ENCODE measurements at places on chromosomes 7 and 10.
A peak's percentile ranks its signal among the peaks of the same experiment; 100 is the strongest.

GRCh38 chr7:64672414-64672813 lies 6.5 kb downstream of the ZNF107 start:
- DNase-seq, result no peak

DNA sequence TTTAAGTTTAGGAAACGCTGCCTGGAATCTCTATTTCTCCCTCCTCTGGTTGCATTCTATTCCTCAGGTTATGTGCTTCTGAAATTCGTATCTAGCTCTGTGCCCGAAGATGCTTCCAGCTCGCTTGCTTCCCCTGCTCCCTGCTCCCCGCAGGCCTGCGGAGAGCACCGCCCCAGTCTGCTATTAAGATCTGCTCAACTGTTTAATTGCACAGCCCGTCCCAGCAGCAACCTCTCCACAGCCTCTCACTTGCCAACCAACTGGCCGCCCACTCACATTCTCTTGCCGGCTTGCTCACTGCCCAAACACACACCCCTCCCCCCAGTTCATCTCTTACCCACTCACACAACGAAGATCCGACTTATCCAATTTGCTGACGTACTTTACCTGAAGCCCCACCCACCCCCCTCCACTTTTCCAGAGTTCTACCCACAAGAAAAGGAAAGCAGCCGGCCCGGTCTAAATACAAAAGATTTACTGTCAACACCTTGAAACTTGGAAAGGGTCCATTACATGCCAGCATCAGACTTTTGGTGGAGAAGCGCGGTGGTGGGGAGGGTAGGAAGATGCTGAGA lies 167.3 kb upstream of the KLF14 start:
- DNase-seq, result no peak

GRCh38 chr7:32453341-32454011 lies 36.7 kb downstream of the LSM5 start:
- no peak for DNase-seq

GRCh38 chr7:85823396-85824080 lies 636.7 kb upstream of the SEMA3D start:
- DNase-seq, result no peak

DNA sequence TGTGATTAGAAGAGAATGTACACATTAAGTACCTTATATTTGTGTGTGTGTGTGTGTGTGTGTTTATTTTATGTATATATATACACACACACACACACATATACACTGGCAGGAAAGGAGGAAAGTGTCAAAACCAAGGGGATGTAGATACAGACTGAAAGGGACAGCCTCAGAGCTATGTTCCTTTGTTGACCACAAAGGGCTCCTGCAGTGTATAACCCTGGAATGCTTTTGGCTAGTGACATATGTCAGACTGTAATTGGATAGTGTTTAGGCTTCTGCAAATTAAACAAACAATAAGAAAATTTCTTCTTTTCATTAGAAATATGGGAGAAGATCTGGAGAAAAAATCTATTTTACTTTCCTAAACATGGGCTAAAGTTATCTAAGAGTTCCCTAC lies 15.9 kb downstream of the GBF1 start:
- no peak for DNase-seq

DNA sequence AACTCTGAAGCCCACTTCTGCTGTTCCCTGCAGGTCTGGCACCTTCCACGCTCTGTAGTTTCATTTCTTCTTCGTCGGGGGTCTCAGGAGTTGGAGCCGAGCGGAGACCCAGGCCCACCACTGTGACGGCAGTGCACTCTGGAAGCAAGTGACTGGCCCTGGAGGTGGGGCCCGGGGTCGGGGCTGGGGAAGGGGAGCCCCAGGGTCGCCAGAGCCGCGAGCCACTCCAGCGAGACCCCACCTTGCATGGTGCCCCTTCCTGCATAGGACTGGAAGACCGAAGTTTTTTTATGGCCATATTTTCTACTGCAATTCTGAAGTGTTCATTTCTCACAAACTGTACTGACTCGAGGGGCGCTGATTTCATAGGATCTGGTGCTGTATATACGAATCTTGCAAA lies 172.8 kb downstream of the CCDC3 start:
- no peak for DNase-seq

GRCh38 chr7:68833422-68833821 lies 764.9 kb upstream of the AUTS2 start:
- no peak for DNase-seq

DNA sequence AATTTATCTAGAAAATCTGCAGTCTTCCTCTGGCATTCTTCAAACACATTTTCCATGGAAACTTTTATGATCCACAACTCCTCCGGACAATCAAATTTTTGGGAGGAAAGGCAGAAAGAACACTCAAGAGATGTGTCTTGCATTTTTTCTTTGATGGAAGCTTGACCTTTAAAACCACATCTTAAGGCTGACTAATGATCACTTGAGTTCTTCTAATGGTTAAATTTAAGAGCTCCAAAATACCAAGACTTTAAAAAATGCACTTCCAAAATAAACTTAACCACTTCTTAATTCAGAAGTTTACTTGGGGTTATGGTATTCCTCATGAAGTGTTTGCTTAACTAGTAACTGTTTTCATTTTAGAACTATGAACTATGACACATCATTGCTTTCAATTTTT lies 43.3 kb downstream of the ETV1 start:
- no peak for DNase-seq

GRCh38 chr7:108454674-108455550 lies 1.3 kb downstream of the NRCAM start:
- DNase-seq, result no peak

GRCh38 chr7:105512415-105512814 lies 9.7 kb downstream of the PUS7 start:
- DNase-seq, result no peak

- no peak for DNase-seq
These were observed 6.1 kb upstream of the PDGFA start for GRCh38 chr7:525740-526139.

DNA sequence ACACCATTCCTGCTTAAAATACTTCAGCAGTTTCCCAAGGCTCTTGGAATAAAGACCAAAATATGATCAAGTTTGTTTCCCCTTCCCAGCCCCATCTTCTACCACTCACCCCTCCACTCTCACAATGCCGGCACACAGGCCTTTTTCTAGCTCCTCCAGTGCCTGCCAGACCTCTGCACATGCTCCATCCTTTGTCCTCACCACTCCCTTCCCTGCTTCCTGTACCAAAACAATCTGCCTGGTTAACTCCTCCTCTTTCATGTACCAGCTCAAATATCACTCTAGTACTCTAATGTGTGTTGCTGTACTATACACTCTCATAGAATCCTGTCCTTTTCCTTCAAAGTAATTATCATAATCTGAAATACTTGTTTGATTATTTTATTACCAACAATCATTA lies 19.4 kb downstream of the SCRN1 start:
- DNase-seq, result no peak

DNA sequence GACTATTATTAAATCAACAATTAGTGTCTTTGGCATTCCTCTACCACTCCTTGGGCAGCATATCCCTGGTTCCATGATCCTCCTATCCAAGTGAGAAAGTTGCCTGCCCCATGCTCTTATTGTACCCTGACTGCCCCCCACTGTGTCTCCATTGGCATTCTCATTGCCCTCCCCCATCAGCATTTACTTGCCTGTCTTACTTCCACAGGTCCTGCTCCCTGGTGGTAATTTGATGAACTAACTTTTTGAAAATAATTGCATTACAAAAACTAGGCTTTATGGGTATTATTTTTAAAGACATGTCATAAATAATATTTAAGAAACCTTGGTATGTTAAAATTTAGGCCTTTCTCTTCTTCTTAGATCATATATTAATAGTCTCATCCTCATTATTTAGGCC lies 346.4 kb downstream of the PCLO start:
- no peak for DNase-seq

DNA sequence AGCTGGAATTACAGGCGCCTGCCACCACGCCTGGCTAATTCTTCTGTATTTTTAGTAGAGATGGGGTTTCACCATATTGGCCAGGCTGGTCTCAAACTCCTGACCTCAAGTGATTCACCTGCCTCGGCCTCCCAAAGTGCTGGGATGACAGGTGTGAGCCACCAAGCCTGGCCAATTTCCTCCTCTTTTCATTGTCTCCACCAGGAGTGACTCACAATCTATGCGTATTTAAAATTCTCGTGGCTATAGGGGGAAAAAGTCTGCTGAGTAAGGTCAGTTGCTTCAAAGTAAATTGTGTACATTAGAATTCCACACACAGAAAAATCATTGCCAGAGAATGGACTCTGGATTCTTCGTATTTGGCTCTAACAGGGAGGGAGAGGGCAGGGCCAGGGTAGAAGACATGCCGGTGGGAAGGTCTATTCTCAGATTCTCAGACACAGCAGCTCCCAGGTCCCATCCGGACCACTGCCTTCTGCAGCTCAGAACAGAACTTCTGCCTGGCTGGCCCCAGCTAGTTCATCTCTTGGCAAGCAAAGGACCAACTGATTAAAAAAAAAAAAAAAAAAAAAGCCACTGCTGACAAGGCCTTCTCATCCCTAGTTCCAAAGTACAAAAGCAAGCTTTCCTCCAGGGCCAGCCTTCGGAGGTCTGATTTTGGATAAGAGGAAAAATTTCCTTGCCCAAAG lies 22.2 kb downstream of the PSPH start:
- no peak for DNase-seq

DNA sequence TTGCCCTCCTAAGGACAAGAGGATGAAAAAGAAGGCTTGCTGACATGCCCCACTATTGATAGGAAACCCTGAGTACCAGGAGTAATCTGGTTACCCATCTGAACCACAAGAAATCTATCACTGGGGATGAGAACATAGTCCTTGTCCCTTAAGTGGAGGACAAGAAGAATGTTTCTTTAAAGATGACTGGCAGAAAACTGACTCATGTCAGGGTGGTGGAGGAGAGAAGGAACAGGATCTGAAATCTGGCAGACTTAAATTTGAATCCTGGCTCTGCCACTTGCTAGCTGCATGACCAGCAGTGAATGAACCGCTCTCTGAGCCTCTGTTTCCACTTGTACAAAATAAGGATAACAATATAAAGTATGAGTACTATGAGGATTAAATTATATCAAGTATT lies 38.9 kb upstream of the XPNPEP1 start:
- peak; percentile 29 for DNase-seq

DNA sequence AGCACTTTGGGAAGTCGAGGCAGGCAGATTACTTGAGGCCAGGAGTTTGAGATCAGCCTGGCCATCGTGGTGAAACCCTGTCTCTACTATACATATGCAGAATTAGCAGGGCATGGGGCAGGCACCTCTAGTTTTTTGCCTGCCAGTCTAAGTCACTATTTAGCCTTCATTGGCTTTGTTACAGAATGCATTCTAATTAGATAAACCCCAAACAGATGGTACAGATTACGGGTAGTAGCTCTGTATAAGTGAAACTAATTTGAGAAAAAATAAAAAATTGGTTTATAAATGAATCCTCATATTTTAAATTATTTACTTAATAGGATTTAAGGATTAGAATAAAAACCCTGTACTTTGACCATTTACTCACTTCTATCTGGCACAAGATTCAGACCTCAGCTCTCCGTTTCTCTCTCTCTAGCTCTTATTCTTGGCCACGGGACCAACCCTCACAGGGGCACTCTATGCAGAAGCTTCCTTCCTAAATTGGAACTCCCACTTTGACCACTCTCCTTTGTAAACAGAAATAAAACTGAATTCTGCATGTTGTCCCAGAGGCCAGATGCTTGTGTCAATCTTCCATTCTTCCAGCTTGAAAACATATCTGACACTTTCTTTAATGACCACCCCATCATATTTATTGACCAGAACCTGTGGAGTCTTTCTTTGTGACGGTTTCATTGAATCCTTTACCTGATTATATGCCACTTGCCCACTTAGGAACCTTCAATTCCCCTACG lies 26.8 kb downstream of the BET1 start:
- peak; percentile 51 for DNase-seq

- DNase-seq, result no peak
These were observed 498.9 kb downstream of the RPS24 start for GRCh38 chr10:78532480-78533042.

- no peak for DNase-seq
These were observed 132.7 kb downstream of the TAX1BP1 start for GRCh38 chr7:27872356-27873275.

GRCh38 chr10:79135790-79136189 lies 67.0 kb downstream of the ZMIZ1 start:
- no peak for DNase-seq

- no peak for DNase-seq
These were observed 256.2 kb upstream of the NFE2L3 start for GRCh38 chr7:25895792-25896171.

- DNase-seq, result peak; percentile 78
These were observed 14.5 kb downstream of the VWDE start for GRCh38 chr7:12389089-12389700.

DNA sequence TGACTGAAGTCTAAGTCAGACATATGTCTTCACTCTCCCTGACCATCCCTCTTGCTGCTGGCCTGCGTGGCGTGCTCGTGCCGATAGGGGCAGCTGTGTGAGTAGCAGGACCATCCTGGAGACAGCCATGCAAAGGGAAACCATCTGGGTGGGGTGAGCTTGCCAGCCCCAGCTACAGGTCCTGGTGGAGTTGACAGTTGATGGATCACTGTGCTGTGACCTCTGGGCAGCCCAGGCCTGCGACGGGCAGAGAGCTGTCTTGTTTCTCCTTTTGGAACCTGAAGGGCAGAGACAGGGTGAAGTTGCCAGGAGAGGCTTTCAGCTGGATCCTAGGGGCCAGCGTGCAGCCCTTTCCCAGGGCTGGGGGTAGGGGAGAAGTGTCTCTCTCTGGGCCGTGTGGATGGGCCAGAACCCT lies 44.7 kb downstream of the GRK5 start:
- DNase-seq, result no peak

DNA sequence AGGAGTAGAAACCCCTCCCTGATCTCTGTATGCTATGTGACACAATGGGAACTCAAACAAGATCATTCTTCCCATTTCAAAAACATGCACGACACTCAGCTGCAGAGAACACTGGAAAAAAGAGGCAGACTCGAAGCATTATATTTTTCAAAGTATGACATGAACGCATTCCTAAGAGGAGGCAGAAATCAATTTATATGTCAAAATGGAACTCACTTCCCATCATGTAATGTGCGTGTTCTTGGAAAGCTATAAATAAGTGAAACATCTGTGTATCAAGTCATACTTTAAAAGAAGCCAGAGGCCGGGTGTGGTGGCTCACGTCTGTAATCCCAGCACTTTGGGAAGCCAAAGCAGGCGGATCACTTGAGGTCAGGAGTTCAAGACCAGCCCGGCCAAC lies 142.7 kb downstream of the ICA1 start:
- DNase-seq, result no peak

- DNase-seq, result no peak
These were observed 27.9 kb upstream of the NPFFR1 start for GRCh38 chr10:70311698-70312097.

GRCh38 chr7:15305002-15305600 lies 256.7 kb downstream of the AGMO start:
- peak; percentile 66 for DNase-seq
